ENCODE measurements at places on chromosomes 7 and 10.

DNA sequence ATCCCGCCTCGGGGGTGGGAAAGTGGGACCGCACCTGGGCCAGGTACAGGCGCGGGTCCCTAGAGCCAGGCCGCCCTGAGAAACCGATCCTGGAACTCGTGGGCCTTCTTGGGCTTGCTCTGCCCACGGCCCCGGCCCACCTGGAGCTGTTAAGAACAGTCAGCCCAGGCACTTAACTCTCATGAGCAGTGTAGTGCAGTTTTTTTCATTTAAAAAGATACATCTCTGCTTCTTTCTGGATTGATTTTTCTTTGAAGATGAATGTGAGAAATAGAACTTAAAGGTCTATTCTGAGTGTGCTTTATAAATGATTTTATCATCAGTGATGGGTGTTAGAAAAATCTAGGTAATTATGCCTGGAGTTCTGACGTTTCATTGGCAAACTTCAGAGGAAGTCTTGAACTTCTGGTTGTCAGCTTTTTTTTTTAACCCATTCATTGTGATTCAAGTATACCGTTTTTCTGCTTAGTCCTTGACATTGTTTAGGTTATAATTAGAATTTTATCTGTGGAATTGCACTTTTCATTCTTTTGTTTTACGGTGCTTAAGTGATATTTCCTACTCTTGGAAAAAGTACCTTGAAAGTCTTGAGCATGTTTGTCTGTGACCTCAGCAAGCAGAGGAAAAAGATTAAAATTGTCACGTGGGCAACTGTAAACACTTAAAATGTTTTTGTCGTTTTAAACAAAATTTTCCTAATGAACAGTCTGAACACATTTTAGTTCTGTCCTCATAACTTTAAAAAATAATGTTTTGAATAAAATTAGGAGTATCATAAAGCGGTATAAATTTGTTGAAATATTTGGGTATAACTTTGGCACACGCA, 906 bp downstream of the CDK1 start:
- DNase-seq: no peak

GRCh38 chr7:132140341-132140740, 435.9 kb downstream of the PLXNA4 start:
- no peak for DNase-seq

GRCh38 chr7:98283127-98283886, 1.8 kb downstream of the BRI3 start:
- DNase-seq: no peak

- no peak for DNase-seq
Observed at GRCh38 chr10:23523251-23523650, 84.4 kb downstream of the OTUD1 start.

DNA sequence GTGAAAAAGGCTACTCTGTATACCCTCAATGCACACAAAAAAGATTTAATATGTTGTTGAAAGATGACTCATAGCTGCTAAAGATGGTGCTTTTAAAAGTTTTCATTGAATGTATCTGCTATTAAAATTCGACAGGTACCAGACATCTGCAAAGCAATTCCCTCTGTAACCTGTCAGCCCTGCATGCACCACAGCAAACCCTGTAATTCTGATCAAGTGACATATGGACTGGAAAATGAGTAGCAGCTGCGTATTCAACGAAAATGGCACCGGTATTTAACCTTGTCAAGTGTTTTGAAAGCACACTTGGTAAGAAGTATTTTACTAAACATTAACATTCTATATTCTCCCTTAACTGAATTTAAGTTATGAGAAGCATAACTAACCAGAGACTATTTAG, 58.2 kb upstream of the PTPRN2 start:
- no peak for DNase-seq

DNA sequence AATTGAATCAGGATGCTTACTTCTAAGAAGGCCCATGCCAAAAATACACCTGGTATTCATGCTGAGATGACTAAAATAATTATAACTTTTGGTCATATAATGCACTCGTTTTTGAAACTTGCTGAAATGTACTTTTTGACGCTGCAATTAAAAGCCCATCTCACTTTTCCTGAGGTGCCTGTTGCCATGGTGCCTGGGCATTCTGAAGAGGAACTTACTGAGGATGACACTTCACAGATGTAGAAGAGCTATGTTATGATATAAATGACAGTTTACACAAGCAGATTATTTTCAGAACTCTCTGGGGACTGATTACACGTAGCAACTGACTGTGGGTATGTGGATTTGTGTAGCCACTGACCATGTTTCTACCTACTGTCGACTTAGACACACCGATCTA, 182.4 kb downstream of the TPK1 start:
- DNase-seq: no peak

GRCh38 chr7:44145479-44145968, 4.4 kb upstream of the MYL7 start:
- DNase-seq: peak; percentile 44

- no peak for DNase-seq
Observed at GRCh38 chr10:62993121-62993520, 140.0 kb upstream of the NRBF2 start.

DNA sequence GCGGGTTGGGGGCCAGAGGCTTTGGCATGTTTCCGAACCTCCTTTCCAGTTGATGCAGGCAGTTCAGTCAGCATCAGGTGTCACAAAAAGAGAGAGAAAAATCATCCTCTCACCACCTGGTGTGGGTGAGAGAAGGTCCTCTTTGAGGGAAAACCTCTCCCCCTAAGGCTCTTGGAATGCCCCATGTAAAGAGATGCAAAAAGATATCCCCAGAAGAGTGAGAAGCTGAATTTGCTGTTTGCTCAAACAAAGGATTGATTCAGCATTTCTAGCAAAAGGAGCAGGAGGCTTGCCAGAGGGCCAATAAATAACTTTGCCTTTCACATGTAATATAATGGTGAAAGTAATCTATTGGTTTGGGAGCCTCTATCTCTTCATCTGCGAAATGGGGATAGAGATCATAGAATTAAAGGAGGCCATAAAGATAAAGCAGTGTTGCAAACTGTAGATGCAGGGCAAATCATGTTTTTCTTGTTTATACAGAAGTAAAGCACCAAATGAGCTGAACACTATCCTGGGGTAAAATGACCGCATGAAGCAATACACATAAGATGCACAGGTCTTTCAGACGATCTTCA, 425.9 kb downstream of the LRMDA start:
- no peak for DNase-seq

GRCh38 chr7:143131781-143132180, at the start of gene PIP:
TSS of gene PIP (plus strand) at chr7:143132077. CDS start at chr7:143132117, 40 bp downstream.
- no peak for DNase-seq

DNA sequence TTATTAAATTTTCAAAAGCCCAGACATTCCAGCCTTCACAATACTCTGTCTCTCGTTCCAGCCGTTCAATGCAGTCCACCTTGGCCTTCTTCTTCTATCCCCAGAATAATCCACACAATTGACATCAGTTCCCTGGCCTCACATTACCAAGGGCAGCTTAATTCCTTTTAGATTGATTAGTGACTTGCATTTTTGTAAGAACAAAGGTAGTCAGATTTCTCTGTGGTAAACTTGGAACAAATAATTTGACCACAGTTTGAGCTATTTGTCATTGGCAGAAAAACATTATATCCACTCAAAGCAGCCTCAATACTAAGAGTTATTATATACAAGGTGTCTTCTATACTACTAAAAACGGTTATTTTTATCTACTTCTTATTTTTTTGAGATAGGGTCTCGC, 5.1 kb upstream of the CYTH3 start:
- no peak for DNase-seq

DNA sequence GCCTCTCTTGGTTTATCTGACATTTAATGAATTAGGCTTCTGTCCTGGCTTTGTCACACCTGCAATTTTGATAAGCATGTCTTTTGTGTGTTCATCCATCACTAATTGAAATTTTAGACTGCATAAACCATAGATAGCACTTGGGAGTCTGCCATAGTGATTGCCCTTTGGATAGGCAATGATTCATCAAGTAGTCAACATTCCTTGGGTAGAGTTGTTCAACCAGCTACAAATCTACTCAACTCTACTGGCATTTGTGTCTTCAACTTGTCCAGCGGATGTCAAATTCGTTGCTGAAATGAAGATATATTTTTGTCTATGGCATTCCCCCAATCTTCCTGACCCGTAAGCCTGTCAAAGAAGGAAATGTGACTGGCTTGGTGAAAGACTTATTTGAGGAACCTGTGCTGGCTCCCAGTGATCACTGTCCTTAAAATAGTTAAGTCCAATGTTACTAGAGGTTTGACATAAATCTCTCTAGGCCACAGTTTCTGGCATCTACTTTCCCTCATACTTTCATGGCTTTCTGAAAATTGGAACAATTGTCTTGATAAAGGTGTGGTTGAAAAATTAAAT, 33.7 kb upstream of the CREB5 start:
- DNase-seq: no peak

DNA sequence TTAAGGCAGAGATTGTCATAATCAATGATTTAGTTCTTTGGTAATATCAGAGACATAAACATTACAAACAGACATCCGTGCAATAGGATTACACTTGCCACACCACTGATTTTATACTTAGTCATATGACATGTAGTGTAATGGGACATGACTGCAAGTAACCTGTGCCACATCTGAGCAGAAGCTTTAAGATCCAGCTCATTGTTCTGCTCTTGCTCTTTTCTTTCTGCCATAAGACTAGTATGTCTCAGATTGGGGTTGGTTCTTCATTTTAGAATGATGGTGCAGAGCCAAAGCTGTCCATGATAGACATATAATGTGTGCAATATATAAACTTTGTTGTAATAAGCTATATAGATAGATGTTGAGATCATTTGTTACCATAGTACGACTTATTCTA, 119.7 kb upstream of the SEMA3A start:
- no peak for DNase-seq

GRCh38 chr7:112093409-112093808, 112.8 kb downstream of the DOCK4 start:
- DNase-seq: no peak

DNA sequence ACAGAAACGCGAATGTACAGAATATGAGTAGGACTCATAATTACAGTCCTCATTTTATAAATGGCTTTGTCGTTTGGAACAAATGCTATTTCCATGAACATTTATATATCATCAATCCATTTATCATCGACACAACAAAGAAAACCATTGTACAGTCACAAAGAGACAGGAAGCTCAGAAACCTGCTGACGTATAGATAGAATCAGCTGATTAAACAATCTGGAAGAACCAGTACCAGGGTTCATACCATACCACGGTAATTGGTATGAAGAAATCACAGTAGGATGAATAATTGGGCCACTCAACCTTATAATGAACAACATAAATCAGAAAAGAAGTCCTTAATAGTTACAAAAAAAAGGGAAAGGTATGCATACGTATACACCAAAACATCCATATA, 295.0 kb downstream of the PARD3 start:
- no peak for DNase-seq

DNA sequence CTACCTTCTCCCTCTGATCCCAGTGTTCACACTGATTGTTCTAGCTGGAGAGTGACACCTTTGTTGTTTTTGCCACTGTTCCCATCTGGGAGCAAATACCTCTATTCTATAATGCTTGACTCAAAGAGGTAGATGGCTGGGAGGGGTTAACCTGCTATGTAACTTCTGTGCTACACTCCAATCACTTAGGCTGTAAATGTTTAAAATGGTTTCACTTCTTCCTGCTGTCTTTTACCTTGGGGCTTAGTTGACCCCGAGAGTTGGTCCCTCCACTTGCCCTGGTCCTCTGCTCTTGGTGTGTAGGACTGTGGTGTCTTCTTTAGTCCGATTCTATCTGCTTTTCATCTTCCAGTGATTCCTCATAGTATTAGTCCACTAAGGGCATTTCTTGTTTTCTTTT, 22.3 kb downstream of the KLHDC10 start:
- no peak for DNase-seq

DNA sequence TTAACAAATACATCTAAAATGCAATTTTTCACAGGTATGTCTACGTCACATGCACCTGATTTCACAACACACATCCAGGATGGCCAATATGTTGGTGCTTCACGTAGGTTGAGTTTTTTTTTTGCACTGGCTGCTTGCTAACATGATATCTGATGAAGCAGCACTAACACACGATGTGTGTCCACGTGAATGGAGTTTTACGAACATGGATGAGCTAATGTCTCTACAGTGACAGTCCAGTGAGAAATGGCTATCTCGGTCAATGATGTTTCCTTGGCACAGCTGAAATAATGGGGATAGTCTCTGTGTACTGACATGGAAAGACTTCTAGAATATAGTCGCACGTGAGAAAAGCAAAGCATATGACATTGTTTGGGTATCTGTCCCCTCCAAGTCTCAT, 563.9 kb upstream of the ADARB2 start:
- DNase-seq: no peak

- no peak for DNase-seq
Observed at GRCh38 chr10:95559896-95560277, 1.3 kb downstream of the SORBS1 start.

DNA sequence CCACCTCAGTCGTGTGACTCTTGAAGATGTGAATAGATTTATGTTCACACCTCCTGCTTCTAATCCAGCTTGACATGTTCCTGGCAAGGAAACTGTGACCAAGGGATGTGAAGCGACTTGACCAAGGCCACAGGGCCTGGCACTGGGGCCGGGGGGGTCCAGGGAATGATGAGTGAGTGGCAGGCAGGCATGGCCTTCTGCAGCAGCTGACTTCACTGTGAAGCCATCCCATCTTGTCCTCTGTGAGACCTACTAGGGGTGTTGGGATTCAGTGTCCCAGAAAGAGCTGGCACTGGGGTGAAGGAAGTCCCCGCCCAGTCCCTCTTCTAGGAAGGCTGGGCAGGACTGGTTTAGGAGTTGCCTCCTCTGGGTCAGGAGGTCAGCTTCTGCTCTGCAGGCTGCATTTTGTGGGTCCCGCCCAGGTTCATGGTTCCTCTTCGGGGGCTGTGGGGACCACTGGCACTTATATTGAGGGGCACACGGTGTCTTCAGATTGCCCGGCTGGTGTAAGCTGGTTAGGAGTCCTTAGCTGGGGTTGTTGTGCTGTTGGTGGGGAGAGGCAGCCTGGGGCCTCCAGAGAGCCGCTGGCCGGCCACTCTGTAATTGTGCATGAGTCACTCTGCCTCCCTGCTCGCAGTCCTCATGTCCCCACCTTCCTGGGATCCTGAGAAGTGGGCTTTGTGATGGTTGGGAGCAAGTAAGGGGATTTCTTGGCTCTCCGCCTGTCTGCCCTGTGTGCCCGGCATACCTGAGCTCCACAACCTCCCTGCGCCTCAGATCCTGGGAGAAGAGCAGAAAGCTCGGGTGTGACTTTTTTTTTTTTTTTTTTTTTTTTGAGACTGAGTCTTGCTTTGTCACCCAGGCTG, 11.0 kb downstream of the ZMIZ1 start:
- no peak for DNase-seq

- no peak for DNase-seq
Observed at GRCh38 chr7:18552316-18552916, 56.9 kb downstream of the HDAC9 start.

GRCh38 chr10:88082391-88082790, 219.0 kb downstream of the PTEN start:
- no peak for DNase-seq

- DNase-seq: no peak
Observed at GRCh38 chr7:90155206-90155605, 937 bp downstream of the STEAP1 start.

DNA sequence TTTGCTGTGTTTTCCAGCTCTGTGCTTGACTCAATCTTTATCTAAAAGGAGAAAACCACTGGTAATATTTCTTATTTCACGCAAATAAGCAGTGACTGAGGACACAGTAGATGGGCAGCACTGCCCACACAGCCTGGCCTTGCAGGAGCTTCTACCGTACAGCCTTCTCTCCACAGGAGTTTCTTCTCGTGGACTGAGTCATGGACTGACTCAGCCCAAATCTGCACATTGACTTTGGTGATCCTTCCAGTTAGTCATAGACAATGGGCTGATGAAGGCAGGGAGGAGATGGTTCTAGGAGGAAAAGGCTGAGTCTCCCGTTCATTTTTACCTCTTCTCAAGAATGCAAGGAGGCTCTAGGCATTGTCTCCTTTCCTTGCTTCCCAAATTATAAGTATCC, 200.7 kb downstream of the RAPGEF5 start:
- DNase-seq: no peak

Measured in CD4-positive, alpha-beta T cell treated with Interleukin-6 at 100 ng/mL for 8 hours (primary cell).